Activated CD4-positive, alpha-beta memory T cell treated with anti-CD3 and anti-CD28 coated beads for 36 hours (primary cell): ENCODE measurements at places on chromosomes 7 and 10. TPM values are rescaled to one million over a fixed set of nuclear protein-coding genes. Genes with fewer than 3 reads are reported as not detected.
A peak's percentile ranks its signal among the peaks of the same experiment; 100 is the strongest.

The SH2B2 gene
- 3.8 TPM for total RNA-seq

- no peaks in the 10 kb centered on the region for H3K4me1 ChIP-seq
- H3K36me3 ChIP-seq, result no peaks in the 10 kb centered on the region
- peaks cover 3% of the 10 kb centered on the region for H3K27me3 ChIP-seq
- DNase-seq, result no peak
- no peak overlapping the region for H3K4me3 ChIP-seq
These were observed 245.9 kb downstream of the FGFR2 start for GRCh38 chr10:121352231-121352855.

DNA sequence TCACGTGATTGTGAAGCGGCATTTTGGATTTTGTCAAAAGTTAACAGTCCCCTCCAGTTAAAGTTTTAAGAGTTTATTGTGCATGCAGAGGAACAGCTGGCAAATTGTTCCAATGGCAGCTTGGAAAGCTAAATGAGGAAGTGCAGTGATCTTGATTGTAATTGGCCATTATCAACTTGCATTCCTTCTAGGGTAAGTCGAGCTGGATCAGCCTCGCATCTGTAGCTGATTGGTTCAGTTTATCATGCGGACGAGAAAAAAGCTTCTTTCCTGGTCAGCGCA is 566 bp downstream of the ZNF789 start:
- H3K36me3 ChIP-seq, result peaks cover 4% of the 10 kb centered on the region
- peak overlapping the region; percentile 88 for H3K27ac ChIP-seq
- DNase-seq, result peak; percentile 20
- peaks cover 39% of the 10 kb centered on the region for H3K4me1 ChIP-seq

GRCh38 chr10:129345763-129346162 is 121.3 kb upstream of the MGMT start:
- no peaks in the 10 kb centered on the region for H3K4me1 ChIP-seq
- no peak overlapping the region for H3K4me3 ChIP-seq
- H3K27ac ChIP-seq, result no peak overlapping the region
- H3K36me3 ChIP-seq, result no peaks in the 10 kb centered on the region
- H3K27me3 ChIP-seq, result peaks cover 4% of the 10 kb centered on the region

The ZNF138 gene
- 10.3 TPM for total RNA-seq

The HTRA1 gene
- not detected for total RNA-seq

The JAZF1 gene
- total RNA-seq, result 3.8 TPM

DNA sequence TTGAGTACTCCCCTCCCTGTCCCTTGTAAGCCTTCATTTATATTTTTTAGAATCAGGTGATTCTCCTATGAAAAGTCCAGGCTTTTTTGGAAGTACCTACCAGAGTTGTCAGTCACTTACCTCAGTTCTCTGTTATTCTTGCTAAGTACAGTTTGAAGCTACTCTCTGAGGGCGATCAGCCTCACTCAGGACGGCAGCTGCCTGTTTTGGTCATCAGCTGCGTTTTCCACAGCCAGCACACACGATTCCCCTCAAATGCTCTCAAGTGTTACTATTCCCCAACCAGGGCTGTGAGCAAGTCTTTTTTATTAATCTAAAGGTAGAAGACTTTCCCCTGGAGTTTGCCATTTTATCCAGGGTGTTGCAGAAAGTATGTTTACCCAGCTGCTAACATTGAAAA is 328.6 kb downstream of the SUGCT start:
- no peak for DNase-seq
- no peaks in the 10 kb centered on the region for H3K27me3 ChIP-seq
- H3K36me3 ChIP-seq, result no peaks in the 10 kb centered on the region
- no peaks in the 10 kb centered on the region for H3K4me1 ChIP-seq

The NPFFR1 gene
- not detected for total RNA-seq

The PRLHR gene
- total RNA-seq, result not detected

DNA sequence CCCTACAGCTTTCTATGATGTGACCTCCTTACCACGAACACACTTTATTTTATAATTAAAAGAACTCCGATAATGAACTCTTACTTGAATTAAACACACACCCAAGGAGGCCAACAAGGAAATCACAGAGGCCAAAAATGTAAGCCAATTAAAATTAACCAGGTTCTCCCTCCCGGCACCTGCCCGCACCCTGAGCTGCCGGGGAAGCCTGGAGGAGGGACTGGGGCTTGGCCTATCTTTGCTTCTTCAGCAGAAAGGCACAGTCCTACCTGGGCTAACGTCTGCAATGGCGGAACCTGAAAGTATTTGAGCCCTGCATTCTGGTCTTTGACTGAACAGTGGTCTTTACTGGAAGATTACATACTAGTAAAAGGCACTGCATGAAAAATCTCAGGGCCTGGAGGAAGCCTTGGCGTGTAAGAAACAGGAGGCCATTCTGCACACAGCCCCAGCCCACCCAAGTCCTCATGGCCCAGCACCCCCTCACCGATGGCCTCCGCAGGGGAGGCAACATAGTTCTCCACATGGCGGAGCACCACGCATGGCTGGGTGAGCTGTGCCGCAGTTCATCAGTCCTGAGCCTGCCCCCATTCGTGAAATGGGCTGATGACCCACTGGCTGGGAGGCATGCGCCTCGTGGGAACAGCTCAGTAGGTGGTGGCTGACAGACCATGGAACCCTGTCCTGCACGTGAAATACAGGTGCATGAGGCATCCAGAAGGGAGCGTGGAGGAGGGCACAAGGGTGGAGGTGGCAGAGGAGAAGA is 173.8 kb downstream of the PARD3 start:
- H3K36me3 ChIP-seq, result no peaks in the 10 kb centered on the region
- H3K27me3 ChIP-seq, result no peaks in the 10 kb centered on the region
- H3K4me1 ChIP-seq, result peaks cover 7% of the 10 kb centered on the region
- no peak overlapping the region for H3K4me3 ChIP-seq
- DNase-seq, result no peak

GRCh38 chr7:102821994-102822747 is 73.4 kb downstream of the FAM185A start:
- H3K4me3 ChIP-seq, result no peak overlapping the region
- H3K4me1 ChIP-seq, result no peaks in the 10 kb centered on the region

DNA sequence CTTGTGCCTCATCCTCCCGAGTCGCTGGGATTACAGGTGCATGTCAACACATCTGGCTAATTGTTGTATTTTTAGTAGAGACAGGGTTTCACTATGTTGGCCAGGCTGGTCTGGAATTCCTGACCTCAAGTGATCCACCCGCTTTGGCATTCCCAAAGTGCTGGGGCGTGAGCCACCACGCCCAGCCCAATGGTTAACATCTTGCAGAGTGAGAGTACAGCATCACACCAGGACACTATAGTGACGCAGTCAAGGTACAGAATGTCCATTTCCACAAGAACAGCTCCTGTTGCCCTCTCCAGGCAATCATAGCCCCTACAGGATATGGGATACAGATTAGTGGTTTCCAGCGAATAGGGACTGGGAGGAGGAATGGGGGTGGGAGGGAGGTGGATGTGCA is 34.0 kb downstream of the MYO1G start:
- no peak for DNase-seq
- no peak overlapping the region for H3K27ac ChIP-seq
- H3K27me3 ChIP-seq, result peaks cover 6% of the 10 kb centered on the region

GRCh38 chr7:102973096-102973802 is 60.4 kb downstream of the LRRC17 start:
- H3K4me3 ChIP-seq, result no peak overlapping the region
- no peaks in the 10 kb centered on the region for H3K27me3 ChIP-seq
- H3K36me3 ChIP-seq, result no peaks in the 10 kb centered on the region
- no peak for DNase-seq
- no peak overlapping the region for H3K27ac ChIP-seq
- no peaks in the 10 kb centered on the region for H3K4me1 ChIP-seq

DNA sequence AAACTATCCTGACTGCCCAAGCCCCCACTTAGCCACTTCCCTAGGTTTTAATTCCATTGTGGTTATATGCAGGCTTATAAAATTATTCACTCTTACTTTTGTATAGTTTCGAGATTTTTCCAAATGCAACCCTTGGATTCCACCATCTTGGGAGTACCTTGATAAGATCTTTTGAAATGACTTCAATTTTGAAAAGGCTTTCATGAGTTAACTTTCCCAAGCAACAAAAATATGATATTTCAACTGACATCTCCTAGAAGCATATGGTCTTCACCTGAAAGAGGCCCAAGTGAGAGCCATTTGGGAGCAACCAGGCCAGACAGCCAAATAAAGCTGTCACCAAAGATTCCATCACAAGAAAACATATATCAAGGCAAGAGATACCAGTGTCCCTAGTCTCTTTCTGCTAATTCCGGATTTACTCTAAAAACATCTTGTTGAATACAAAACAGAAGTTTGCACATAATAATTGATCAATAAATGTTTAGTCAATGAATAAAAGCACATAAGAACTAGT is 1.7 kb upstream of the ST8SIA6 start:
- H3K27me3 ChIP-seq, result peaks cover 13% of the 10 kb centered on the region
- no peak for DNase-seq
- no peak overlapping the region for H3K27ac ChIP-seq
- H3K36me3 ChIP-seq, result no peaks in the 10 kb centered on the region
- H3K4me3 ChIP-seq, result no peak overlapping the region
- peaks cover 13% of the 10 kb centered on the region for H3K4me1 ChIP-seq

DNA sequence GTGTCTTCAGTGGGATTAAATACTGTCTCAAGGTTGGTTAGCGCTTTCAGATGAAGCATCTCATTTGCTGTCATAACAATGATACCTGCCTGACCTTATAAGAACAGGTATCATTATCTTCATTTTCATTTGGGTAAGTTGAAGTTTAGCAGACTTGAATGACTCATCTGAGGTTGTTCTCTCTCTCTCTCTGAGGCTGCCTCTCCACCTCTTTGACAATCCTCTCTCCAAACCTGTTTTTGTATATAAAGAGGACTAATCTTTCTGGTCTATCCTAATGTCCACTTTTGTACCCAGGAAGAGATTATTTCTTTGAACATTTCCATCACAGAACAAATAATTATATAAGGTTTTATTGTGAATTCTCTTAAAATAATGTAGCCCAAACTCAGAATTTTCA is 291.4 kb downstream of the KLF6 start:
- no peak overlapping the region for H3K27ac ChIP-seq
- no peak overlapping the region for H3K4me3 ChIP-seq
- no peak for DNase-seq
- H3K36me3 ChIP-seq, result no peaks in the 10 kb centered on the region
- no peaks in the 10 kb centered on the region for H3K4me1 ChIP-seq

DNA sequence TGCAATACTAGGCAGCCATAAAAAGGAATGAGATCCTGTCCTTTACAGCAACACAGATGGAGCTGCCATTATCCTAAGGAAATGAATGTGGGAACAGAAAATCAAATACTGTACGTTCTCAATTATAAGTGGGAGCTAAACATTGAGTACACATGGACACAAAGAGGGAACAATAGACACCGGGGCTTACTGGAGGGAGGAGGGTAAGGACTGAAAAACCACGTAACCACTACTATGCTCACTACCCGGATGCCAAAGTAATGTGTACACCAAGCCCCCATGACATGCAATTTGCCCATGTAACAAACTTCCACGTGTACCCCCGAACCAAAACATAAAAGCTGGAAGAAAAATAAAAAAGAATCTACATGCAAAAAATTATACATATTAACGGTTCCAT is 587.0 kb downstream of the PARD3 start:
- H3K36me3 ChIP-seq, result no peaks in the 10 kb centered on the region
- H3K4me1 ChIP-seq, result no peaks in the 10 kb centered on the region
- no peak for DNase-seq
- H3K4me3 ChIP-seq, result no peak overlapping the region
- peaks cover 8% of the 10 kb centered on the region for H3K27me3 ChIP-seq

DNA sequence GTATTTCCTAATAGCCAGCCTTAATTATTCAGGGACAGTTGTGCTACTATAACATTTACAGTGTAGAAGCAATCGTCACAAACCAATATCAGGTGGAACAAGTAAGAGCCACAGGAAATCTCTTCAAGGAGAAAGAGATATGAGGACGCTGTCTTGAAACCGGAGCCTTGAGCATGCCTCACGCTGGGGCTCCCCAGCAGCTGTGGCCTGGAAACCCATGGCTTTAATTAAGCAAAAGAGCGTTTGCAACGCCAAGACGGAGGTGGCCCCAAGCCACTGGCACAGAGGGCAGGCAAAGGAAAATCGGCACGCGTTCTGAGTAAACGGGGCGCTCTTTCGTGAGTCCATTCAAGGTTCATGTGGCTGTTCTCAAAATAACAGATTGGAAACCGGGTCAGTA is 84.4 kb downstream of the C10orf90 start:
- DNase-seq, result no peak
- no peaks in the 10 kb centered on the region for H3K36me3 ChIP-seq
- no peaks in the 10 kb centered on the region for H3K27me3 ChIP-seq
- no peaks in the 10 kb centered on the region for H3K4me1 ChIP-seq

The ZNF33A gene
- 20.8 TPM for total RNA-seq

GRCh38 chr10:5963591-5963990 is 13.8 kb downstream of the IL15RA start:
- no peak overlapping the region for H3K27ac ChIP-seq
- H3K36me3 ChIP-seq, result peaks cover 25% of the 10 kb centered on the region
- DNase-seq, result no peak
- H3K4me3 ChIP-seq, result no peak overlapping the region
- no peaks in the 10 kb centered on the region for H3K4me1 ChIP-seq

DNA sequence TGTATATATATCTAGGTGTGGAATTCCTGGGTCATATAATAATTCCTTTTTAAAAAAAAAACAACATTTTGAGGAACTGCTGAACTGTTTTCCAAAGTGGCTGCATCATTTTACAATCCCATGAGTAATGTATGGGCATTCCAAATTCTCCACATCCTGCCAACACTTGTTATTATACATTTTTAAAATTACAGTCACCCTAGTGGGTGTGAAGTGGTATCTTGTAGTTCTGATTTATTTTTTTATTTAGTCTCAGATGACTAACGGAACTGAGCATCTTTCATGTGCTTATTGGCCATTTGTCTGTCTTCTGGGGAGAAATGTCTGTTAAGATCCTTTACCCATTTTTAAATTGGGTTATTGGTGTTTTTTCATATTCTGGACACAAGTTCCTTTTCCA is 12.0 kb upstream of the KLHL7 start:
- no peak overlapping the region for H3K4me3 ChIP-seq
- no peak overlapping the region for H3K27ac ChIP-seq
- peaks cover 3% of the 10 kb centered on the region for H3K27me3 ChIP-seq
- no peaks in the 10 kb centered on the region for H3K36me3 ChIP-seq
- no peaks in the 10 kb centered on the region for H3K4me1 ChIP-seq
- no peak for DNase-seq

DNA sequence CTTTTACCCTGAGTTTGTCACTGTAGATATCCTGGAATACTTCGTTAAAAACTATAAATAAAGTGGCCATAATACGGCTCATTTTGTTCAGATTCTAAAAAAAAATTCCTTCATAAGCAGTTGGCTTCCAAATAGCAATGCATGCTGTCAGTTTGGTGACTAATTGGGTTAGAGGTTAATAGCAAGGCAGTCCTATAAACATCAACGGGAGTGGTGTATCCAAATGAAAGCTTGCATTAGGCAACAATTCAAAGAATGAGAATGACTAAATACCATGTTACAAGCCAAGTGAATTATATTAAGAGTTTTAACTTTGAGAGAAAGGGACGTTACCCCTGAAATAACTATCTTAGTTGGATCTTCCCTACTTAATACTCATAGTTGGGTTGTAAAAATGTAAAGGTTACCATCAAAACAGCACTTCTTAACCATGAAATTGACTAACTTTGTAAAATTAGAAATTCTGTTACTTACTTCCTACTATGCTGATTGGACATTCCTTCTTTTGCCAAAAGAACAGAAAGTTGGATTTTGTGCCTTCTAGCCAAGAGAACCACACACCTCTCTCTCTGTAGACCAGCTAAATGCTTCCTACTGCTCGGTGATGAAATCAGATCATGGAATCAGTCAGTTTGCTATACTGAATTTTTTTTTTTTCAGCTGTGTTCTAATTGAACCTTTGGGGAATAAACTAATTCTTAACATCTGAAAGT is 98.0 kb downstream of the KAT6B start:
- H3K27ac ChIP-seq, result no peak overlapping the region
- no peaks in the 10 kb centered on the region for H3K27me3 ChIP-seq
- peaks cover 41% of the 10 kb centered on the region for H3K4me1 ChIP-seq
- DNase-seq, result no peak

The IFIT1B gene
- not detected for total RNA-seq
